ENCODE measurements at places on chromosomes 2 and 18.

DNA sequence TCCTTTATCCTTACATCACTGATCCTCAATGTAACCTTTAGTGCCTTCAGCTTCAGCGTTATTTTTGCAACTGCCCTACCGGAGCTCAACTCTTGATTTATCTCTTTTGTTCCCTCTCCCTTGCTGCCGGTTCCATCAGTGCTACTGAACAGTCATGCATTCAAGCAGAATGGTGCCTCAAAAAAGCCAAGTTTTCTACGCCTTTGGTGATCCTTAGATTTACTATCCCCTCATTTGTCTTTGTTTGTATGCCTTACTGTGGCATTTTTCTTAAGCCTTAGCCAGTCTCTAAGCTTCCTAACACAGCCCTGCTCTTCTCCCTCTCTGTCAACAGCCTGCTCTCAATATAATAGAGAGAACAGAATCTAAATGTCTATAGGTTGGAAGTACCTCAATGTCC lies 847.7 kb downstream of the CPS1 start:
- no peak for DNase-seq

DNA sequence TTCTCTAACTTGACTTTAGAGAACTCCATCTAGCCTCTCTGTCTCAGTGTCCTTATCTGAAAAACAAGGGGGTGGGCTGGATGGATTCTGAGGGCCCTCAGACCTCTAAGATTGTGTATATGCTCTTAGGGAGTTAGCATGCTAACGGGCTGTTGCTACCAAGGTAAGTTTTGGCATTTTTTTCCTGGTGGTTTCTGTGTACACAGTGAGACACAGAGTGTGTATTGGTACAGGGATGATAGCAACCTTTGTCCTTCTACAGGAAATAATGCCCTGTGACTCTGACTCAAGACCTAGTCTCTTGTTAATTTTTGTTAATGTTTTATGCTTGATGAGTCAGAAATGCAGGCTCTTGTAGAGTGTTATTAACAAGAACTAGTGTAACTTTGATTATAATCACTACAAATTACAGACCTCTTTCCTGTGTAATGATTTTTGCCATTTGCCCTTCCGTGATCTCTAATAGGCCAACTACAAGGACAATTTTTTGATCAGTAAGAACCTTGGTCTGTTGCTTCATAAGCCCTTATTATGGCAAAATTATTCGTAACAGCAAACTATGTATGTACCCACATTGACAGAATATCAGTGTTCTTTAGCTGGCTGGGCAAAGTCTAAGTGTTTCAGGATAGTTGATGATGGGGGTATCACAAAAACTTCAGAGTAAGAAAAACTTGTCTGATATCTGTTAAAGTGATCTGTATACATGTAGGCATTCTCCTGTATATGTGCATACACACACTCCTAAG lies 89.7 kb downstream of the SPTBN1 start:
- DNase-seq = peak; percentile 70

- peak; percentile 31 for DNase-seq
These were observed 43.6 kb upstream of the VPS54 start for GRCh38 chr2:64062840-64063239.

DNA sequence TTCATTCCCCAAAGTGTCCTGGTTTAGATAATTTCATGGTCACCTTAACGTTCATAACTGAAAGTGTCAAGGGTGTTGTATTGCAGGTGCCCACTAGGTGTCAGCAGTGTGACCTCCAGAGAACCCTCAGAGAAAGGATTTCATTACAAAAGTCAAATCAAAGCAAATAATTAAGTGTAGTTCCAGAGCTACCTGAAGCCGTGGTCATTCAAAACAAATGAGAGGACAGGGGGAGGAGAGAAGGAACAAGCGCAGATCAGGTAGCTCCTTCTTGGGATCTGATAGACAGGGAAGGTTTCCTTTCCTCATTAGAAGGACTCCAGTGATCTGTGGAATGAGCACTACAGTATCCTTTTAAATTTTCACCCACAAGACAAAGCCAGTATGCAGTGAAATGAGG lies at the start of gene SLC9A4:
SLC9A4 (plus strand) TSS at position 207 of the 400 bp plus-strand sequence. CDS start 534 bp downstream, outside the sequence.
- DNase-seq = peak; percentile 51

DNA sequence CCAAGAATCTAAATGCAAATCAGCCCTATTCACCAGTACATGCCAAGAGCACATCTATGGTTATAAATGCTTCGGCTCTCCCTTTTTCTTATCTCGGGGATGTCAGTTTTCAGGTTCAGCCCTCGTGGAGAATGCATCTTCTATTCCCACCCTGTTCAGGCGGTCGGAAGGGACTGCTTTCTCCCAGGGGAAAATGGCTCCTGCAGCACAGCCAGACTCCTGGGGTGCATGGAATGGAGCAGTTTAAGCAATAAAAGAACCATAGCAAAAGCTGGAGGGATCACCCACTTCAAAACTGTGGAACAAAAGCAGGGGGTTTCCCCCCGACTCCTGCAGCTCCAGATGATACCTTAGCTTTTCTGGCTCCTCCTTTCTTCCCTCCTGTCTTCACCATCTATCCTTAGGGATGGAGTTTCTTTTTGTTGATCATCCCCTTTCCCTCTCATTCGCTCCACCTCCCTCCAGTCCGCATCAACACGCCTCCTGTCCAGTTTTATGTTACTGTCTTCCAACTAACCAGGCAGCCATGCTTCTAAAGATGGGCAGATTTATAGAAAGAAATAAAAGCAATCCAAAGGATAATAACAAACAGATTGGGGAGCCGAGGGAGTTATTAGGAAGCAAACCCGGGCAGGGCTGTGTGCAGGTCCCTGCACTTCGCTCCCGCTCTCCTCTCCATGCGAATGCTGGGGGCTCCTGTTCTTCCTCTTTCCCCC lies 356.2 kb upstream of the SMIM21 start:
- DNase-seq = no peak

DNA sequence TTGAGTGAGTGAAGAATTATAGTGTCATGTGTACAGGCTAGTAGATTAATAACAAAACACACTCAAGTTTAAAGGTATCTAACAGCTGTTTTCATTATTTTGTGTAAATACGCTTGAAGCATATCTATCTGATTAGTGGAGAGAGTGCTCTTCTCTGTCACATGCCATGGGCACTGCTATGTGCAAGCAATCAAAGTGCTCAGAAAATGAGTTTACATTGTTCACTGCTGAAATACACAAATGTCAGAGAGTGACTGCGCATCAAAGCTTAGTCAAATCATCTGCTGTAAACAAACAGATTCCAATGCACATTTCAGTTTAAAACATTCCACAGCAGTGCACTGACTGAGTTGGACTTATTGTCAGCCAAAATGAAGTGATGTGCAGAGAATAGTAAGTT lies 423.4 kb downstream of the ZEB2 start:
- no peak for DNase-seq

GRCh38 chr2:27799646-27800010 lies 28.1 kb downstream of the MRPL33 start:
- DNase-seq = peak; percentile 47

DNA sequence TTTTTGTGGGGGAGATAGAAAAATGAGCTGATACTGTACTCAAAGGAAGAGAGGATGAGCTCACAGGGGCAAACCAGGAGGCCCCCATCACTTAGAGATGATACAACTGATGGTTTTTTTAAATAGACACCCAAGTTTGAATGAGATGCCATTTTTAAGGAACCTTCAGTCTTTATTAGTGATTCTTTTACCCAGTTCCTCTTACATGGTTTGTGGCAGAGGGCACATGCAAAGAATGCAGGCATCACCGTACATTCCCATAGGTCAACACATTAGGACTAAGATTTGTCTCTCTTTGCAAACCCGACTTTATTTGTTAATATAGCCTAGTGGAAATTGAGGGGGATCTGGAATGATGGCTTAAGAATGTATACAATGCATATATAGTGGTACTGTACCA lies 250.9 kb downstream of the ASXL3 start:
- DNase-seq = no peak

- no peak for DNase-seq
These were observed 156.4 kb downstream of the INSIG2 start for GRCh38 chr2:118244686-118245085.

GRCh38 chr2:236178890-236179235 lies 10.7 kb upstream of the GBX2 start:
- no peak for DNase-seq

DNA sequence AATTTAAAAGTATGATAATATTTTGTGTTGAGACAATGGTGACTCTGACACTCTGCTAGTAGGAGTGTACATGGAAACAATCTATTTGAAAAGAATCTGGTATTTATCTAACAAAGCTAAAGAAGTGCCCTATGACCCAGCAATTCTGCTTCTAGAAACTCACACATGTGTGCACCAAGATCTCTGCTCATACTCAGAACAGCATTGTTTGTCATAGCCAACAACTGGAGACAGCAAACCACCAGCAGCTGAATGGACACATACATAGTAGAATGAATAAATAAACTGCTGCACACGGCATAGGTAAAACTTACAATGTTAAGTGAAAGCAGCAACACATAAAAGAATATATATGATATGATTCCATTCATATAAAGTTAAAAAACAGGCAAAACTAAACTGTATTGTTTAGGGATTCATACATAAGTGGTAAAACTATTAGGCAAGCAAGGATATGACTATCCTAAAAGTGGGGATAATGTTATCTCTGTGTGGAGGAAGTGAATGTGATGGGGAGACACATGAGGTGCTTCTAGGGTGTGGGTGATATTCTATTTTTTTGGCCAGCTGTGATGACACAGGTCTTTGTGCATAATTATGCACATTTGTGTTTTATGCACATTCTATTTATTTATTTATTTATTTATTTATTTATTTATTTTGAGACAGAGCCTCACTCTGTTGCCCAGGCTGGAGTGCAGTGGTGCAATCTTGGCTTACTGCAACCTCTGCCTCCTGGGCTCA lies 71.1 kb downstream of the RFTN2 start:
- DNase-seq = no peak

DNA sequence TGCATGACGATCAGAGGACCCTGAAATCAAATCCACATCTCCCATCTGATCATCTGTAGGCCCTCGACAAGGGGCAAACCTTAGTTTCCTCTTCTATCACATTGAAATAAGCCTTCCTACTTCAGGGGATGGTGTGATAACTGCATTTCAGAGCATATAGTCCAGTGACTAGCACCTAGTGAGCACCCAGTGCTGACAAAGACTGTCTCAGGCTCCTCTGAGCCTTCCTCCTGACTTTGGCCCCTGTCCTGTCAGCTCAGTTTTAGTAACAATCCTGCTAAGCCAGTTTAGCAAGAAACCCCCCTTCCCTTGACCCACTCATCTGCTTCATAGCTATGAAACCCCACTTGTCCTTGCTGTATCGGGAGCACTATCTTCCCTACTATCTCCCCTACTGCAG lies 304.0 kb downstream of the ALK start:
- DNase-seq = no peak

DNA sequence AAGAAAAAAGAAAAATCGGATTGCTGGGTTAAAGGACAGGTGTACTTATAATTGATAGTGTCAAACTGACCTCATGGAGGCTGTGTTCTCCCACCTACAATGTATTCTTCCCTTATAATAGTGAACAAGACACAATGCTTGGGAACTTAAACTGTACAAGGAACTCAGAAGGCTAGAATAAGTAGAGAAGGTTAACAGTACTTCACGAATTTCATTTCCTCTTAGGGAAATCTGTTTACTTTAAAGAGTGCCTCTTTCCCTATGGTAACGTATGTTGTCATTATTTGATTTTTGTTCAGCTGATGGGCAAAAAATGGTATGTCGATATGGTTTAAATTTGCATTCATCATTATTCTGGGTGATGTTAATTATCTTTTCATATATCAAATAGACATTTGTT lies 9.2 kb upstream of the HK2 start:
- DNase-seq = no peak

- no peak for DNase-seq
These were observed 131.6 kb downstream of the BCL2 start for GRCh38 chr18:63187791-63188460.

- DNase-seq = no peak
These were observed 479 bp downstream of the SCN9A start for GRCh38 chr2:166375195-166375735.

- no peak for DNase-seq
These were observed 104.0 kb upstream of the PARD3B start for GRCh38 chr2:204441316-204441715.

- no peak for DNase-seq
These were observed 157.1 kb upstream of the SCN7A start for GRCh38 chr2:166651080-166651675.

GRCh38 chr2:84865181-84865783 lies 15.6 kb downstream of the TRABD2A start:
- DNase-seq = peak; percentile 52

GRCh38 chr2:233853883-233854240 lies 473 bp downstream of the HJURP start:
- no peak for DNase-seq

GRCh38 chr2:15511686-15512085 lies 49.4 kb downstream of the NBAS start:
- no peak for DNase-seq

DNA sequence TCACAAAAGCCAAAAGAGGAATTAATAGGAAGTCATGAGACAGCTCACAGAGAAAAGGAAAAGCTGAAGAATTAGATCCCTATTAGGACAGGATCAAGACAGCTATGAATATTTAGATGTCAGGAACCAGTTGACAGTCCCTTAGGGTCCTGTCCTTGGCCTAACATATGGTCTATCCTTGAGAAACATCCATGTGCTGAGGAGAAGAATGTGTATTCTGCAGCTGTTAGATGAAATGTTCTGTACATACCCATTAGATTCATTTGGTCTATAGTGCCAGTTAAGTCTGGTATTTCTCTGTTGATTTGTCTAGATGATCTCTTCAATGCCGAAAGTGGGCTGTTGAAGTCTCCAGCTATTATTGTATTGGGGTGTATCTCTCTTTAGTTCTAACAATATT lies 37.6 kb upstream of the SLC40A1 start:
- DNase-seq = no peak

DNA sequence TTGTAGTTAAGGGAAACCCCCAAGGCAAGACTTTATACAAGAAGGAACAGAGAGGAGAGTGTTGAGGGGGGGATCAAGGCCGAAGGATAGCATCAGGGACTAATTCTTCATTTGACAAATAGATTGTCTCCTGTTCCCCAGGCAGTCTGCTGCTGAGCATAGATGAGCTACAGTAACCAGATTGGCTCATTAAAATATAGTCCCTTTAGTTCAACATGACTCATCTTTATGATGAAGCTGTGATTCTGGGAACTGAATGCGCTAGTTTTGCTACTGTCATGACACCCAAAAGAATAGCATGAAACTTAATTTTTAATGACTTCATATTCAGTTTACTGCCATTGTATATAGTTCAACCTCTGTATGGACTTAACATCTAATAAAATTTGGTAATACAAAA lies 35.5 kb downstream of the TMEFF2 start:
- DNase-seq = no peak

- no peak for DNase-seq
These were observed 24.0 kb downstream of the CNTNAP5 start for GRCh38 chr2:124049136-124049535.

GRCh38 chr18:45527891-45528290 lies 87.4 kb upstream of the SLC14A2 start:
- no peak for DNase-seq

- no peak for DNase-seq
These were observed 90.2 kb upstream of the UXS1 start for GRCh38 chr2:106284255-106284654.

DNA sequence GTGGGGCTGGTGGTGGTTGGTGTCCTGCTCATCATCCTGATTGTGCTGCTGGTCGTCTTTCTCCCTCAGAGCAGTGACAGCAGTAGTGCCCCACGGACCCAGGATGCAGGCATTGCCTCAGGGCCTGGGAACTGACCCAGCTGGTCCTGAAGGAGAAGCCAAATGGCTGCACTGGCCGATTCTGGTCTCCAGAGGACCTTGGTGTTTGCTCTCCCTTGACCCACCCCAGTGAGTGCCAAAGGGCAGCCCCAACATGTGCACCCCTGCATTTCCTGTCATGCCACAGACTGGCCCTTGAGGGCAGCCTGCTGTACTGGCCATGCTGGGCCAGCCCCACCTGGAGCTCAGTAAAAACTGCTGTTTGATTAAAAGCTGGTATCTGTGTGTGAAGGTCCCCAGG lies 2.5 kb upstream of the RNF181 start:
- no peak for DNase-seq

All from A549 (cell line).